ENCODE measurements at places on chromosomes 6 and 20.

DNA sequence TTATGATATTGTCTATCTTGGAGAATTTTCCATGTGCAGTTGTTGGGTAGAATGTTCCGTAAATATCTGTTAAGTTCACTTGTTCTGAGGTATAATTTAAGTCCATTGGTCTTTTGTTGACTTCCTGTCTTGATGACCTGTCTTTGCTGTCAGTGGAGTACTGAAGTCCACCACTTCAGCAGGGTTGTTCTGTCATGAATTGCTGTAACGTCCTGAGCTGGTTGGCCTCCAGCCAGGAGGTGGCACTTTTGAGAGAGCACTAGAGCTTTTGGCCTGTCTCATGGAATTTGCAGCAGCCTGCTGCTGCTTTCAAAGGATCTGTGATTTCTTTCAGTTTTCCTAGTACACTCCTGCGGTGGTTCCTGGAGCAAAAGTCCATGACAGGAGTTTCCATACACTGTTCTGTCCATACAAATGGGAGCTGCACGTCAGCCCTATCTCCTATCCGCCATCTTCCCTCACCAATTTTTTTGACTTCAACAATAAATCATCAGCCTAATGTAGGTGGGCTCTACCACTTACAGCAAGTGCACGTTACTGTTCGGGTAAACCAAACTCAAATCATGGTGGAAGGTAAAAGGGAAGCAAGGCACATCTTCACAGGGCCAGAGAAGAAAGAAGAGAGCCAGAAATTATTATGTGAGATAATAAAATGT lies 46.9 kb upstream of the TRERF1 start:
- no peak for DNase-seq

DNA sequence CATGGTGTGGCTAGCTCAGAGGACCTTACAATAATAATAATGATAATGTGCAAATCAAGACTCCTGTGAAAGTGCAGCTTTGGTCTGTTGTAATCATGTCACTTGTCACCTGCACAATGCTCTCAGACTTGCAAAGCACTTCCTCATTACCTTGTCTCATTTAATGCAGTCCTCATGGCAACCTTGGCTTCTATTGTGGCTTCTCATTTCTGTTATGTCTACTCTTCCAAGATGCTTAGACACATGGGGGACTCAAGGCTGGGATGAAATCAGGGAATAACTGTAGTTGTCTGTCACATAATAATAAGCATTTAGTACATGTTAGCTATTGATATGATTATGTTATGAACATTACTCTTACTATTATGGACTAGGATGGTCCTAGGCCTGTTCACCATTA lies 484.2 kb downstream of the PTPRT start:
- DNase-seq, result no peak

GRCh38 chr6:154989448-154989847 lies 5.7 kb upstream of the TIAM2 start:
- no peak for DNase-seq

- DNase-seq, result no peak
These were observed 8.3 kb upstream of the AVP start for GRCh38 chr20:3092611-3093379.

DNA sequence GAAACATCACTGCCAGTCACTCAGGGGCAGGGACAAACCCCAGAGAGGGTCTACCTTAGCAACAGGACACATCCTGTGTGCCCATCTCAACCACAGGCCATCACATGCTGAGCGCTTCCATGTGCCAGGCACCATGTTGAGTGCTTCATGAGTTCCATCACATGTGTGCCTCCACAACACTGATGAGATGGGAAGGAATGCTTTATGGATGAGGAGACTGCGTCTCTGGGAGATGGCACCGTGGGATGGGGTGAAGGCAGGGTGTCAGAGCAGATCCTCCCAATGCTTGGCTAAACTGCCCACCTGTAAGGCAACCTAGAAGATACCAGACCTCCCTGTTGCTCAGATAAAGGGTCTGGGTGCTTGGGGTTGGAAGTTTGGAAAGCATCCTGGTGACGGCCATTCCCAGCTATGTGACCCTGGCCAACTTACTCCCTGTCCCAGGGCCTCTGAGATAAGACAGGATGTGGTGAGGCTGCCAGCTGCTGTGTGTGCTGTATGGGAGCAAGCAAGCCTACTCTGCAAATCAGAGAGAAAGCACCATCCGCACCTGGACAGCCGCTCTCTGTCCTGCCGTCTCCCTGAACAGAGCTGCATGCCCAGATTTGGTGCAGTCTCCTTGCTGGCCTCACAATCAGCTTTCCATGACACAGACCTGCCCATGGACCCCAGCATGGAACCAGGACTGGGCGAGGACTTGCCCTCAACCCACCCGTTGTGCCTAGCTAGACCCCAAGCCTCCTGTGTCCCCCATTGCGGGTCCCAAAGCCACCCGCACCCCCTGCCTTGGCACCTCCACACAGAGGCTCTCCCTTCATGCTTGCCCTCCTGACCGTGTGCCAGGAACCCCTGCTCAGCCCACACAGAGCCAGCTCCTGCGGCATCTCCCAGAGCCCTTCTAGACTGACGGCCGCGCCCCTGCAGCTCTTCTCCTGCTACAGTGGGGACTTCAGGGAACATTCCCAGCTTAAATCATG lies 143.7 kb downstream of the SYNDIG1 start:
- DNase-seq, result no peak

DNA sequence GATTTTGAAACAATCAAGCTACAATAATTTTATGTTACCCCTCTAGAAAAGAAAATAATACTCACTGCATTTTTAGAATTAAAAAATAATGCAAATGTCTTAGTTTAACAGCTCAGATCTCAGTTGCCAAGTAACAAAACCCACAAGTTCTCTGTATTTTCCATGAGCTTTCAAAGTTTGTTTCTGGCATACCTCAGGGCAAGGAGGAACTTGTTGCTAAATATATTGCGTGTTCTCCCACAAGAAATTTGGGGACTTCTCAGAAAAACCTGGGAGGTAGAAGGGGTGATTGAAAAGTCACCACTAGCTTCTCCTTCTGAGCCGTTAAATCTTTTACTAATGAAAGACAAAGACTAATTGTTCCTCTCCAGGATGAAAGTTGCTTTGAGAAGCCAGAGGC lies 236.8 kb upstream of the MARCKS start:
- no peak for DNase-seq

DNA sequence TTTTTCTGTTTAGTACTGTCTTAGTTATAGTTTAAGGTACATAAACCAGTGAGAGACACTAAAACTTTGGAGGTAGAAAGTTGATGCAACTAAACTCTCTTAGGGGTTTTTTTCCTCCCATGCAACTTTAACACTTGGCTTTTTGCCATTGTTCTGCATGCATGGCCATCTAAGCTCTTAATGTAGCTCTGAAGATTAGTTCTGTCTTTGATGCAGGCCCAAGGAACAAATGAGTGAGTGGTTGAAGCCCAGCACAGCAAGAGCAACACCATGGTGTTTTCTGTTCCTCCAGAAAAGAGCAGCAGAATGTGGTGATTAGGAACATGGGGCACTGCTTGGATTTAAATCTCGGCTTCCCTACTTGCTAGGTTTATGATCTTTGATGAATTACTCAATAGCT lies 89.3 kb downstream of the L3MBTL3 start:
- DNase-seq, result no peak

- DNase-seq, result no peak
These were observed 194.6 kb upstream of the CITED2 start for GRCh38 chr6:139568956-139569538.

- DNase-seq, result no peak
These were observed 158.8 kb downstream of the NKAIN2 start for GRCh38 chr6:123962508-123962907.

DNA sequence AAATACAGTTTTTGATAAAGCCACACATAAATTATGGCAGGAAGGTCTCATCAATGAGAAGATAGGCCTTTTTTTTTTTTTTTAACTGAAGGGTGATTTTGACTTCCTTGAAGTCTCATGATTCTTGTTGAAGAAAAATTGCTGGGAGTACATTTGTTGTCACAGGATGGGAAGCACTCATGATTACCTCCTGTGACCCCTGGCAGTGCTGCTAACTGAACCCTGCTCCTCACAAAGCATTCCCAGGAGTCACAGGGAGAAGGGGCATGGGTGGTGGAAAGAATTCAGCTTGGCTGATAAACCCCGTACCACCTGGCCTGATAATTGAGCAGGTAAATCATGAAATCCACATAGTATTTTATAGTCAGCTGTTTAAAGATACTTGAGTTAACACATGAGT lies 86.9 kb downstream of the CD109 start:
- DNase-seq, result no peak

GRCh38 chr20:59171986-59172385 lies 8.4 kb downstream of the ZNF831 start:
- no peak for DNase-seq

DNA sequence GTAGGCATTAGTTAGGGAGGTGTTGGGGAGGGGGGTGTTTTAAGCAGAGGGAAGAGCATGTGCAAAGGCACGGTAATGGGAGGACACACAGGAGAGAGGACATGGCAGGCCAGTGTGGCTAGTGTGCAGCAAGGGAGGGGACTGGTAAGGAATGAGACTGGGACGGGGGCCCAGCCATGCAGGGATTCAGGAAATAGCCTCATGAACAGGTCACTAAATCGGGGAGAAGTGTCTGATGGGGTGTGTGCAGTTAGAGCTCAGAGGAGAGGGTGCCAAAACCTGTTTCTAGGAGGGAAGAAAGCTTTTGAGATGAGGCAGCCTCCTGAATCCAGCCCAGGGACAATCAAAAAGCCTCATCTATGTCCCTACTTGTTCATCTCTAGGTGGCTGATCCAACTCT lies 7.5 kb downstream of the BPI start:
- no peak for DNase-seq

- DNase-seq, result no peak
These were observed 369.8 kb downstream of the PREX1 start for GRCh38 chr20:48458003-48458377.

GRCh38 chr6:34093854-34094430 lies 51.9 kb downstream of the GRM4 start:
- DNase-seq, result no peak

DNA sequence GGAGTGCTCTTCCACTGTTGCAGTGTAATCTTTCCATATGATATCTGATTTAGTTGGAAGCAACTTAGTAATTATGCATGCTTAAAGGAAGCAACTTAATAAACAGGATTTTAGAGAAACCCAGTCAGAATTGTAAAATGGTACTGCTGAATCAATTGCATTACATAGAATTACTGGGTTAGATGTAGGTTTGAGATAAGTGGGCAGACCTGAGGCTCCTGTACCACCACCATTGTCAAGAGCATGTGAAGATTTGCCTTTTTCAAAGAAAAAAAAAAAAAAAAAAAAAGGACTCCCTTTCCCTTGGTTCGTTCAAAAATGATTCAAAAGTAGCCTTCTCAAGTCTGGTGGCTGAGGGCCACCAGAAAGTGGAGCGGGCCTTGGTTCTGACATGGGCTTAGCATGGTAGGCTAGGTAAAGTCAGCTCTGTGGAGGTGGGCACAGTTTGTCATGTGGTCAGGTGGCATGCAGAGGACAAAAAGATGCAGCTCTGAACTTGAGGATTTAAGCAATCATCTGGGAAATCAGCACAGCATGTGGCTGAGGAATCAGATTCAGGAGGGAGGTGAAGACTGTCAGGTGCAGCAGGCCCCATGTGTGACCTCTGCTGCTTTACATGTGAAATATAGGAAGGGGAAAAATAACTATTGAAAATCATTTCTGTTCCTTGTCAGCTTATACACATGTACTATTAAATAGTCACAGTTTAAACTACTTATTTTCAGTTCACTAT lies 32.4 kb downstream of the ARID1B start:
- no peak for DNase-seq

DNA sequence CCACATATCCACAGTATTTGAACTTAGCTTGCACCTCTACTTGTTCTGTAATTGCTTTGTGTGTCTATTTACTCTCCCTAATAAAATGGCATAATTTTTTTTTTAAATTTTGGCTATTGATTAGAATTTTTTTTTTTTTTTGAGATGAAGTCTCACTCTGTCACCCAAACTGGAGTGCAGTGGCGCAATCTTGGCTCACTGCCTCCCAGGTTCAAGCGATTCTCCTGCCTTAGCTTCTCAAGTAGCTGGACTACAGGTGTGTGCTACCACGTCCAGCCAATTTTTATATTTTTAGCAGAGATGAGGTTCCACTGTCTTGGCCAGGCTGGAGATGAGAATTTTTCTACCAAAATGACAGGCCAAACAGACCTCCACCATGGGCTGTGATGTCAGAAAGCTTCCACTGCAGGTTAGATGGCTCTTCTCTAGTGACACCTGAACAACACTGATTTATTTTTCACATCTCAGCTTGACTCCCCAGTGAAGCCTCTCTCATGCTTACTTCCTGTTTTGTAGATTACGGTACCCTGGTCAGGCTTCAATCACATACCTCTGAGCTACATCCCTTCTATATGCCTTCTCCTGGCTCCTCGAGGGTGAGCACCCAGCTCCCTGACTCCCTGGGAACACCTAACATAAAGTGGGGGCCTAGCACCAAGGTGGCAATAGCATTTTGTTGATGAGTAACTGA lies 112.8 kb downstream of the ARHGAP18 start:
- no peak for DNase-seq

DNA sequence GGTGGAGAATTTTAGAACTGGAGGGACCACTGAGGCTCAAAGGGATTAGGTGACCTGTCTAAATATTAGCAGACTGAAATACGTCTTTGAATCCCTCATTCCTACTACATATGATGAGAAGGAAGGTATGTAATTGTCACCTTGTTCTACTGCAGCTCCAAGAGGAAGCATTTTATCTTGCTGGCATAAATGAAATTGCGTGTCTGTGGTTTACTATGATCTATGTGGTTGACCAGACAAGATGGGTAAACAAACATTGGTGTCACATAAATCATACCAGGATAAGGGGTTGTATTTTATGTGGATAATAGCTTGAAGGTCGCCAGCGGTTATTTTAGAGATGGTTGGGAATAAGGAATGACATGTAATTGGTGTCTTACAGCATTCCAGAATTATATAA lies 78.2 kb downstream of the LAMA4 start:
- DNase-seq, result no peak

- no peak for DNase-seq
These were observed 88.8 kb downstream of the ADAT2 start for GRCh38 chr6:143361536-143362191.

GRCh38 chr6:10487668-10488327 lies 33.4 kb upstream of the GCNT2 start:
- DNase-seq, result no peak

DNA sequence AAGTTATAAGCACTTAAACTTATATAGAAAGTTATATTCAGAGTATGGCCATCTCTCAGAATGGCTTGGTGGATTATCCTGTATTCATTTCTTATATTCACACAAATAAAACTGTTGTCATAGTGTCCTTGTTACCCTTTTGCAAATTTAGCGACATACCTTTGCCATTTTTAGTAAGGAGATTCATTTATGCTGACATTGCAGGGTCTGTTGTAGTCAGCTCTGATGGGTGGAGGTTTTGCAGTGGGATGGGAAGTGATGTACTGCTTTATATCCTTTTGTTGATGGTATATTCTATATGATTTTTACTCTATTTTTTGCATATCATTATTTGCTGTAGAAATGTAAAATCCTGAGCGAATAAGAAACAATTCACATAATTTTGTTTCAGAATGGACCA lies 35.9 kb downstream of the SAMD5 start:
- DNase-seq, result no peak
